ENCODE measurements at places on chromosomes 5 and 9.

DNA sequence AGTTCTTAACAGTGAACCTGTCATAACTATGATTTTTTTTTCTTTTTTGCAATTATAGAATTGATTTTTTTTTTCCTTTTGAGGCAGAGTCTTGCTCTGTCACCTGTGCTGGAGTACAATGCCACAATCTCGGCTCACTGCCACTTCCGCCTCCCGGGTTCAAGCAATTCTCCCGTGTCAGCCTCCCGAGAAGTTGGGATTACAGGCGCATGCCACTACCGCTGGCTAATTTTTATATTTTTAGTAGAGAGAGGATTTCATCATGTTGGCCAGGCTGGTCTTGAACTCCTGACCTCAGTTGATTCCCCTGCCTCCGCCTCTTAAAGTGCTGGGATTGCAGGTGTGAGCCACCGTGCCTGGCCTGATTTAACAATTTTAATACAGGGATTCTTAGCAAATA lies 21.4 kb downstream of the UGCG start:
- no peak for DNase-seq

DNA sequence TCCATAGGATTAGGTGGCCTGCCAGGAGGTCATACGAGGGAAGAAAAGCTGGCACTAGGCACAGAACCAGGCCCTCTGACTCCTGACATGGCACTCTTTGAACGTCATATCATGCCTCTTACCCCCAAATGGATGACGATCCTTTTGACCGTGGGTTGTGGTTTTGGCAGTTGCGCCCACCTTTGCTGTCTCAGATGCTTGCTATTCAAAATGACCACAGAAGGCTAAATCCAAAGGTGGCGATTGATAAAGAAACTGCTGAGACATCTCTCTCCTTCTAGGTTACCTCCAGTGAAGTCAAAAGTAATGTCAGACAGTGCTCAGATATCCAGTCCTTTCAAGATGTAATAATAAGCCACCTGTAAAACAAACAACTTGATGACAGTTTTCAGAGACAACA lies 385.0 kb downstream of the EFNA5 start:
- peak; percentile 65 for DNase-seq

DNA sequence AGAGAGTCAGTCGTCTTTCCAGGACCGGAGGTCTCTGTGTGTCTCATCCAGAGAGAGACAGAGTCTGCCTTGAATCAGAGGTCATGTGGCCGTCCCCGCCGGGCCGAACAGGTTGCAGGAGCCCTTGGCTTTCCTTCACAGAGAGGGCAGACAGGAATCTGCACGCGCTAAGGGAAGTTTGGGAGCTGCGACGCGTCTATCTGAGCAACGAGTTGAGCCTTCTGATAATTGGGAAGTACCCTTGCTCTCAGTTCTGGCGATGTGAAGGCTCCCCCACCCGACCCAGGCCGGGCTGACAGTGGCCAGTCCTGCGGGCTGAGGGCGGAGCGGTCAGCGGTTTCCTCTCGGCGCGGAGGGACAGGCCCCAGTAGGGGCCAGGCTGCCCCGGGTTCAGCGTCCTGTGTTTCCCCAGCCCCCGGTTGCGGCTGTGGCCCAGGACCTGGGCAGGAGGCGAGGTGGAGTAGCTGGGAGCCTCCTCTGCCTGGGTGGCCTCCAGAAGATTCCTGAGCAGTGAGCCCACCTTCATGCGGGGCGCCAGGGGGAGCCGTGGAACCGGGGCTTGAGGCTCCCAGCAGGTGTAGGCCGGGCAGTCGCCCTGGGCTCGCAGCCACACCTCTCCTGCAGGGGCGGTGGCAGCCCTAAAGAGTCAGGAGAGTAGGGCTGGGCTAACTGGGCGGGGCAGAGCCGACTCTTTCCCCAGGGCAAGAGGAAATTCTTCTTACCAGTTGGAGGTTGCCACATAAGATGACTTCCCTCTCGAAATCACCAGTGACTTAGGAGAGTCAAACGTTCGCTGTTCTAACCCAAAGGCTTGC lies 13.9 kb downstream of the NR2F1 start:
- DNase-seq: no peak

GRCh38 chr5:96173366-96173765 lies 211.7 kb upstream of the ELL2 start:
- no peak for DNase-seq

DNA sequence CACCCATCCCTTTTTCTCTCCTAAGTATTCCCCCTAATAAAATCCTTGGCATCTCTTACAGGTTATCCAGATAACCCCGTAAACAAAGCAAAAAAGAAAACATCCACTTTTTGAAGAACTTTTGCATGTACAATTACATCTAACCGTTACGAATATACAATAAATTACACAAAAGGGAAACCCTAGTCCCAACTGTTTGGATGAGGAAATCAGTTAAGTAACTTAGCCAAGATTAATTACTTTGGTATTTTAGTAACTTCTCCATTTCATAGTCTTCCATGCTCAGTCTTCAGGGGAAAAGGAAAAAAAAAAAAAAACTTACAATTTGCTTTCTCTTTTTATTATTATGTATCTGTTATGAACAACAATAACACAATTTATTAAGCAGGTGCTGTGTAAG lies 212.9 kb downstream of the ACTL7B start:
- no peak for DNase-seq

- DNase-seq: no peak
Measured at GRCh38 chr9:77597057-77597456, 51.1 kb downstream of the GNA14 start.

- no peak for DNase-seq
Measured at GRCh38 chr9:136312009-136312375, 8.1 kb upstream of the CCDC187 start.

DNA sequence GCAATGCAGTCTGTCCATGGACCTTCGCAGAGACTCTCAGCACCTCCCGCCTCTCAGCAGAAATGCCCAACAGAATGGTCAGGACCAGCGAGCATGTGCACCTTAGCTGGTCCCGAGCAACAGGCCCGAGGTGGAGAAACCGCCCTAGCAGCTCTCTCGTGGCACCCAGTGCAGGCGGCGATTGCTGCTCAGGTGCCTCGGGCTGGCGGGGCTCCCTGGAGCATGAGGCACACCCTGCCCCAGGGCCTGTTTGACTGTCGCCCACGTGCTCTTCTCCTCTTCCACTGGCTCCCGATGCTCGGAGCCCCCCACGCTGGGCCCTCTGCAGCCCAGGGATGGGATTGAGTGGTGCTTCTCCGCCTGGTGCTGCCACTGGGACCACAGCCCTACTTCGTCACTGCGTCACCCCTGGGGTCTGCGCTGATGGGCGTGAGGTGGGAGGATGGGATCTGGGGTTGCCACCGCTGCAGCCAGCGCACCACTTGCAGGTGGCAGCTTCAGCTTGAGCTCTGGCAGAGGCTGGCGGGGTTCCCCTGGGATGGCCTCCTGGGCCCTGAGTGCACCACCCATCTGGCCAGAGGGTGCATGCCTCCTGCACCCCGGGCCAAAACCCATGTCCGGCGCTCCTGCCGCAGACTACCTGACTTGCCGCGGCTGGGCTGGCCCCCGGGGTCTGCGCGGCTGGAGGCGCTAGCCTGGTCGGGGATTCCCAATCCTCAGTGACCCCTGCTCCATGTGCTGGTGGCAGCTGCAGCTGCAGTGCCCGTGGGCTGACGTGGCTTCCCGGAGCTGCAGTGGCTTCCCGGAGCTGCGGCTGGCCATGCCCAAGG lies 244.2 kb downstream of the FOXD4L6 start:
- DNase-seq: no peak

GRCh38 chr9:35882263-35882848 lies 12.2 kb upstream of the OR13J1 start:
- DNase-seq: peak; percentile 80

GRCh38 chr9:105154723-105155191 lies 89.7 kb upstream of the SLC44A1 start:
- no peak for DNase-seq

GRCh38 chr5:105807290-105807689 lies 1863.4 kb downstream of the EFNA5 start:
- no peak for DNase-seq

GRCh38 chr5:88551724-88552345 lies 283.2 kb upstream of the TMEM161B start:
- DNase-seq: no peak

- no peak for DNase-seq
Measured at GRCh38 chr9:134318941-134319305, 7.3 kb upstream of the RXRA start.

DNA sequence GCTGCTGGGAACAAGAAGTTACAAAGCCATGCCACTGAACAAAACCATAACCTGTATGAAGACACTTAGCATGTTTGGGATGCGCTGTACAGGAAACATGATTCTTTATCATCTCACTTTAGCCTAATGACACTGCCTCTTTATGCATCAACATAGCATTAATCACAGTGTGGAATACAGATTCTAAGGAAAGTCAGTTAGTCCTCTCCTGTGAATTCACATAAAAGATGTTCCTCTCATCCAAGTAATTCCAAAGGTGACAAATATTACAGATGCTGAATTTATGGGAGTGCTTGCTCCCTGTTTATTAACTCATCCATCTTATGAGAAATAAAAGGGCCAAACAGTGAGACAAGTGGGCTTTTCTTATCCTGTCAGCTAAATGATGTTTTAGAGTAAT lies 1677.7 kb downstream of the EFNA5 start:
- no peak for DNase-seq

DNA sequence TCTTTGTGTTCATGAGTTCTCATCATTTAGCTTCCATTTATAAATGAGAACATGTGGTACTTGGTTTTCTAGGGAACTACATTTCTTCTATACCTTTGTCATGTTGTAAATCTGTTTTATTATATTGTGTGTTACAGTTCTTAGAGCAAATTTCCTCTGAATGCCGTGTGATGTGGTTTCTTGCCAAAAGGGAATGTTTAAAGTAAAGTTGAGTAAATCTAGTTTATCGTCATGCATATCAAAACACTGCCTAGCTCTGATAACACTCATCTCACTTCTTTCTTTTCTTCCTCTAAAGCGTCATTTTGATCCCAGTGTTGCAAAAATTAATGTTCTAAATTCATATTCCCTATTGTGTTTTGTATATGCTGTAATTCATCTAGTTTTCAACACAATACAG lies 295.4 kb upstream of the HAPLN1 start:
- DNase-seq: no peak

DNA sequence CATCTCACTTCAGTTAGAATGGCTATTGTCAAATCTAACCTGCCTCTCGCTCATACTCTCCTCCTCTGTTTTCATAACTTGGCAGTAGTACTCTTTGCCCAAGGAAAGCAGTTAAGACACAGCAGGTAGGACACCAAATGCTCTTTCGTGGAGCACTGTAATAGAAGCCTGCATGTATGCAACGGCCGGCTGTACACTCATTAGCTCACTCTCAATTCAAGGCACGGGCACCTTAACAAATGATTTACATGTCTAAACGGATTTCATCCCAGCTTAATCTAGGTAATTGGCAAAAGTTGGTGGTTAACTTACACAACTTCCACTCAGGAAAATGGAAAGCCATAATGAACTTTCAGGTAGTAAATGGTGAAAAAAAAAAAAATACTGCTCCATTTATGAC lies 14.9 kb downstream of the DEPDC1B start:
- no peak for DNase-seq

GRCh38 chr5:93676704-93677103 lies 64.7 kb downstream of the POU5F2 start:
- DNase-seq: no peak

DNA sequence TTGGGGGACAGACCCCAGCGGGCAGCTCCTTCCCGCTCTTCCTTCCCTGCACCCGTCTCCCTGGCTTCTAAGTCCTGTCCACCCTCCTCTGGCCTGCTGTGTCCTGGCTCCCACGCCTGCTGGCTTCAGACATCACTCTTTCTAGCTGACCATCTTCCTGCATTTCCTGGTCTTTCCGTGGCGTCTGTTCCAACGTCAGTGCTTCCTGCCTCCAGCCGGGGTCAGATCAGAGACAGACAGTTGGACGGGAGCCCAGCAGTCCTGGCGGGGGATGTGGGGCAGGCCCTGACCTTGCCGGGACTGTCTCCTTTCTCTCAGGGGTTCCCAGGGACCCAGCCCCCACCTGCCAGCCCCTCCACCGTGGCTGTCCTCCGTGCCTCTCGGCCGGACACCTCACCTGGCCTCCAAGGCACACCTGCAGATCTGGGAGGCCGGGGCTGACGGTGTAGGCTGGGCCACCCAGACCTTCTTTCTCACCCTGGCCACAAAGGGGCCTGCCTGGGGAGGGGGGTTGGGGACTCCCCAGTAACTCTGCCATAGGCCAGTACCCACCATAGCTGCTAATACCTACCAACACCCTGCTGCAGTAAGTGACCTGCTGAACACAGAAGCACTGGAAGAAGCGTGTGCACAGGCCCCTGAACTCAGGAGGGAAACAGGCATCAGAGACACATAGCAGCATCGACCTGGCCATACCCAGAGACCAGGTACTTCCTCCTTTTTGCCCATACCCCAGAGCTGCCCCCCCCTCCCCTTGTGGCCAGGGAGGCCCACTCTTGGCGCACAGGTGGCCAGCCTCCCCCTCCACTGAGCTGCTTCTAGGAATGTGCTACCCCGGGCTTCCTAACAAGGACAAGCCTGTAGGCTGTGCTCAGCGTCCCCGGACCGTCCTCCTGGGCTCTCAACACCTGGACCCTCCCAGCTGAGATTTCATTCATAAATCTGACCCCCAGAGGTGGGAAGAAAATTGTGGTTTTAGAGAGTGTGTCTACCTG lies 5.1 kb downstream of the NRARP start:
- DNase-seq: no peak

- no peak for DNase-seq
Measured at GRCh38 chr5:107594253-107595045, 76.3 kb downstream of the EFNA5 start.

- DNase-seq: no peak
Measured at GRCh38 chr5:10367579-10367978, 14.1 kb downstream of the MARCHF6 start.

DNA sequence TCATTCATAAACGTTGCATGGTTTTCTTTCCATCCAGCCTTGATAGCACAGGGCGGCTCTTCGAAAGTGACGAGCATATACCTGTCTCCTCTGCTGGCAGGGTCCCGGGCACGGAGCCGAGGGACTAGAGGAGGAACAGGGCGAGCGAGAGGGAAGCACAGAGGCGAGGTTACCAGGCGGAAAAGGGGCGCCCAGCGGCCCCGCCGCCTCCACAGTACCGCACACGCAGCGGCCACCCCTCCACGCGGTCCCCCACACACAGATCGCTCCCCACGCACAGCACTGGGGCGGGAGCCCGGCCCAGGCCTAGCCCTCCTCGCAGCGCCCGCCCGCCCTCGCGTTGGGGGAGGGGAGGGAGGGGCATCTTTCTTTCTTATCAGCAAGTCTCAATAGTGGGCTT lies 296.6 kb upstream of the DAB2 start:
- no peak for DNase-seq

- no peak for DNase-seq
Measured at GRCh38 chr5:98935206-98935605, 6.4 kb upstream of the CHD1 start.

DNA sequence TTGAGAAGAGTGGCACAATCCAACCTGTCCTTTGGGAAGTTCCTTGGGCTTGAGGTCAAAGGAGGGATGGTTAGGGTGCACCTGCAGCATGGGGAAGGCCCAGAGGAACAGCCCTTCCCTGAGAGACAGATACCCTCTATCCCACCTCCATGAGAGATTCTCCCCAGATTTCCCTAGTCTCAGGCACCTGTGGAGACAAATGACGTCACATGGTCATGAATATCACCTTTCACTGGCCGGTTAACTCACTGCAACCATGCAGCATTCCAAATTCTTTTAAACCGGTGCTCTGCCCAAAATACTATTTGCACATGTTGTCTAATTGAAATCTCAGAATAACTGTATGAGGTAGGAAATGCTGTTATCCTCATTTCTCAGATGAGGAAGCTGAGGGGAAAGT lies 15.6 kb upstream of the TRIO start:
- no peak for DNase-seq

All from activated CD4-positive, alpha-beta T cell treated with anti-CD3 and anti-CD28 coated beads, Interleukin-2, Interleukin-6, amounts not matched to agents 100 ng/mL and 50 ng/mL, durations not matched to agents 16 hours and 8 hours (primary cell).